ELR (cell line): ENCODE measurements at places on chromosomes 11 and 22.

GRCh38 chr11:25733777-25734176 lies 598.2 kb upstream of the ANO3 start:
- peak; percentile 25 for DNase-seq

DNA sequence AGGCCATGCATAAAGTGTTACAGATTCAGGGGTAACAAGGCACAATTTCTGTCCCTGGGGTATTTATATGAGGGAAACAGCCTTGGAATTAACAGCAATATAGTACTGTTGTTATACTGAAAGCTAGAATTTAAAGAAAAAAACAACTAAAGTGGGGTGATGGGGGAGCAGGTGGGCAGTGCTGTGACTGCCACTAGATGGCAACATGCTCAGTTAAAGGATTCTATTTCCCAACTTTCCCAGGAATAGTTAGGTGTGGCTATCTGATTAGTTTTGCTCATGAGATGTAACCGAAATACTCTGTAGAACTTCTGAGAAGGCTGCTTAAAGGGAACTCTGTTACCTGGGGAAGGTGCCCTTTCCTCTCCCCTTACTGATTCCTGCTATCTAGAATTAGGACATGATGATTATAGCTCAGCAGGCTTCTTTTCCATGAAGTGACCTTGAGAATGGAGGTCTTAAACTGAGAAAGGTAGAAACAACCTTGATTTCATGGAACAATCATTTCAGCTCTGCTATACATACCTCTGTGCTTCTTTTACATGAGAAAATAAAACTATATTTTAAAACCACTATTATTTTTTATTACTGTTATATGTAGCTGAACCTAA lies 102.6 kb downstream of the RELT start:
- peak; percentile 66 for DNase-seq

DNA sequence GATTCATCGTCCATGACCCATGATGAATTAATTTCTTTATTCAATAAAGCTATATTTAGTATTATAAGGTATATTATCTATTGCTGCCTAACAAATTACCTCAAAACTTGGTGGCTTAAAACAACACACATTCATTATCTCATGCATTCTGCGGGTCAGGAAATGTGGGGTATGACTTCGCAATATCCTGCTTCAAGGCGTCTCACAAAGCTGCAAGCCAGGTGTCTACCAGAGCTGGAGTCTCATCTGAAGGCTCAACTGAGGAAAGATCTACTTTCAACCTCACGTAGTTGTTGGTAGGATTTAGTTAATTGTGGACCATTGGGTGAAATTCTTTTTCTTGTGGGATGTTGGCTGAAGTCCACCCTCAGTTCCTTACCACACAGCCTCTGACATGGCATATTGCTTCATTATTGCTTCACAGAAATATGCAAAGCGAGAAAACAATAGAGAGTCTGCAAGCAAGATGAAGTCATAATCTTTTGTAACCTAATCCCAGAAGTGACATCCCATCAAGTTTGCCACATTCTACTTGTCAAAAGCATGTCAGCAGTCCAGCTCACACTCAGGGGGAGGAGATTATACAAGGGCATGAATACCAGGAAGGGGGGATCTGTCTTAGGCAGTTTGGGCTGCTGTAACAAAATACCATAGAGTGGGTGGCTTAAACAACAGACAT lies 45.1 kb downstream of the KREMEN1 start:
- DNase-seq = no peak

- DNase-seq = no peak
Observed at GRCh38 chr22:26486394-26486793, 2.7 kb downstream of the SRRD start.

GRCh38 chr11:69830086-69830485 lies 10.9 kb upstream of the FGF3 start:
- DNase-seq = no peak

- no peak for DNase-seq
Observed at GRCh38 chr11:73396985-73397384, 20.8 kb downstream of the RELT start.

GRCh38 chr11:43130616-43131015 lies 181.2 kb upstream of the API5 start:
- DNase-seq = no peak

DNA sequence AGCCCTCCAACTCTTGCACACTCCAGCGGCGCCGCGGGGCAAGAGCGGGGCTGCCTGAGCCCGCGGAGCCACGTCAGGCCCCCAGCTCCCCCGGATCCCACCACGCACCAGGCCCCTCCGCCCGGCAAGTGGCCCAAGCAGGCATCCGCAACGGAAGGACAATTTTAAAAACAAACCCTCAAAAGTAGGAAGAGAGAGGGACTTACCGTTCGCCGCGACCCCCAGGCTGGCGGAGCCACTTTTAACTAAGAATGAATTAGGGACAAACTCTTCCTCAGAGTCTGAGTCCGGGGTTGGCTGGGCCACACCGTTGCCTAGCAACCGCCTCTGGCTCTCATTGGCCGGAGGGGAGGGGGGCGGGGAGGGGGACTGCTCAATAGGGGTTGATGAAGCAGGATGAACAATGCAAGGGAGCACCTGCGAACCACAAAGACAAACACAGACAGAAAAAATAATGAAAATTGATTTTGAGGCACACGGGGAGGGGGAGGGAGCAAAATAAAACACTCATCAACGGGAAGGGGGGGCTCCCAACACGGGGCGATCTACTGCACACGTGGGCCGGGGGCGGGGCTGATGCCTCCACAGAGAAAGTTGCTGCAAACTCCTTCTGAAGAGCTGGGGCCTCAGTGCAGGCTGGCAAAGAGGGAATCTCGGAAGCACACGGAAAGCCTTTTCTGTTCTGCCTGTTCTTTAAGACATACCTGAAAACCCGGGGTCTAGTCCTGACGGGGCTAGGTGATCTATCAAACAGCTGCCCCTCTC lies 387.5 kb upstream of the NARS2 start:
- DNase-seq = peak; percentile 7

DNA sequence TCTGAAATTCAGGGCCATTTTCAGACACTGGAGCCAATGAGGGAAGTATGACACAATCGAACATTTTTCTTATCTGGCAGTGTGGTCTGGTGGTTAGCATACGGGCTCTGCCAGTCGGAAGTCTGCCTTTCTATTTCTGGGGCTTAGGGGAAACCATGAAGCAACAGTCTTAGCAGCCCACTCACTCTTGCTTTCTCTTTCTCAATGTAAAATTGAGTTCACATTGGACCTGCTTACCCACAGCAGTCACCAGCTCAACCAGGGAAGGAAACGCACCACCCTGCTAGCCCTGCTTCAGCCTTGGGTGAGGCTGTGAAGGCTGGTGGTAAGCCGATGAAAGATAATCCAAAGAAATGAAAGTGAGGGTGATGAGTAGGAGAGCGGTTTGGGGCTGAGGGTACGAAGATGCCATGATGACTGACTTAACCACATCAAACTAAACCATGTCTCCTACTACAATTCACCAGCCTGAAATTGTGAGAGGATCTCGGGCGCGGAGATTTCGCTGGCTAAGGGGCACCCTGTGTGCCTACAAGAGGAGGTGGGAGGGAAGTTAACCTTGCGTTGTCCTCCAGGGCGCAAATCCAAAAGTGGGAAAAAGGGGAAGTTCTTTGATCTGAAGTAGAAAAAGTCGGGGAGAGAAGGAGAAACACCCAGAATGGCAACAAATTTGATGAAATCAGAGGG lies 2.0 kb upstream of the LMO2 start:
- no peak for DNase-seq

- peak; percentile 70 for DNase-seq
Observed at GRCh38 chr22:31084811-31085492, 3.8 kb downstream of the SMTN start.

DNA sequence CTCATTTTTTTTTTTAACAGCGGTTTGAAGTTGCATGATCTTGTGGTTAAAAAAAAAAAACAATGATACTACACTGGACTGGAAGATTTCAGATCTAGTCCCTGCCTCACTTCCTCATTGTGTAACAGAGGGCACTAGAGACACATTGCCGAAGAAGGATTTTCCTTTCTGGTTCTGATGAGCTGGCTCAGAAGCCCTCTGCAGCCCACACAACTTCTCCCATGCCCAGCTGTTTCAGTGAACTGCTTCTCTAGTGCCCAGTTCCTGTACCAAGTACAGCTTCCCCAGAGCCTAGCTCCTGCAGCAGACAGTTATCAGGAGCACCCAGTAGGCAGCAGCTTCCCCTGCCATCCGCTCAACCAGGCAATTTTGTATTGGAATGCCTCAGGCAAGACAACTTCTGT lies 29.5 kb upstream of the ANO5 start:
- no peak for DNase-seq

DNA sequence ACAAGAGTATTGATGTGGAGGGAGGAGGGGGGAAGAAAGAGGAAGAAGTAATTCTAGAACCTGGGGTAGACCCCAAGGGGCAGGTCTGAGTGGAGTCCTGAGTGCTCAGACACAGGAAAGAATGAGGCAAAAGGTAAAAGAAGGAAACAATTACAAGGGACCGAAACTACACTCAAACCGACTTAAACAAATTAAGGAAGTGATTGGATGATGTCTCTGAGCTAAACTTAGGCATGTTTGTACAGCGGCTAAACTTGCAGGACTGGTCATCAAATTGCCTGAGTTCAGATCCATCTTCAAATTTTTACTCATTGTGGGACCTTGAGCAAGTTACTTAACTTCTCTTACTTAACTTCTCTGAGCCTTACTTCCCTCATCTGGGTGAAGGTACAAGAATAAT lies 86.3 kb upstream of the LRRC55 start:
- DNase-seq = no peak

DNA sequence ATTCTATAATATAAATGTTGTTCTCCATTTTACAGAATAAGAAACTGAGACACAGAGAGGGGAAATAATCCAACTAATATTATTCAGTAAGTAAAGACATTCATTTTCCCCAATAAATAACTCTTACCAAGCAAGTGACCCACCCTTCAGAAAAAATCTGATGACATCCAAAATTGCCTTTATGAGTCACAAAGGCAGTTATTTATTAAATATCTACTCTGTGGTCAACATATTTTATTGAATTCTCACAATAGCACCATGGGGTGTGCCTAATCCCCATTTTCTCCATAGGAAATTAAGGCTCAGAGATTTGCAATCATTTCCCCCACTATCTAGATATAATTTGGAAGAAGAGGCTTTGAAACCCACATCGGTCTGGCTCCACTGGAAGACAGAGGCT lies 161.5 kb upstream of the ISX start:
- DNase-seq = no peak

DNA sequence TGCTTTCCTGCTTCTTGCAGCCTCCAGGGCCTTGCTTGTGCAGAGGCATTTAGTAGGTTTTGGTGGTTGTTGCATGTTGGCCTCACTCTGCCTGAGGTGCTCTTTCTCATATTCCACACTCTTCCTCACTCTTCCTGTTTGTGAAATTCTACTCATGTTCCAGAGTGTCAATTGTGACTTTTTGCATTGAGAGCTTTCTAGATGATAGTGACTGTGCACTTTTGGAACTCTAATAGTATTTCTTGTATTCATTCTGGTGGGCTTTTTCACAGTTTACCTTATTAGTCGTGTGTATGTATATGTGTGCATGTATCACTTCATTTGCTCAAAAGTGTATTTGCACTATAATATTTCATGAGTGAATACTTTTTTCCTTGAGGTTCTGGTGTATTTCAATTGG lies 11.3 kb downstream of the HSD17B12 start:
- DNase-seq = no peak

- DNase-seq = no peak
Observed at GRCh38 chr11:559020-559620, 1.4 kb downstream of the LMNTD2 start.

GRCh38 chr11:100459811-100460210 lies 227.3 kb upstream of the ARHGAP42 start:
- no peak for DNase-seq

- DNase-seq = peak; percentile 83
Observed at GRCh38 chr22:31346255-31346732, at the start of gene PATZ1. TSS of gene PATZ1 (minus strand) at chr22:31346346. CDS start at chr22:31345602, 744 bp downstream.

DNA sequence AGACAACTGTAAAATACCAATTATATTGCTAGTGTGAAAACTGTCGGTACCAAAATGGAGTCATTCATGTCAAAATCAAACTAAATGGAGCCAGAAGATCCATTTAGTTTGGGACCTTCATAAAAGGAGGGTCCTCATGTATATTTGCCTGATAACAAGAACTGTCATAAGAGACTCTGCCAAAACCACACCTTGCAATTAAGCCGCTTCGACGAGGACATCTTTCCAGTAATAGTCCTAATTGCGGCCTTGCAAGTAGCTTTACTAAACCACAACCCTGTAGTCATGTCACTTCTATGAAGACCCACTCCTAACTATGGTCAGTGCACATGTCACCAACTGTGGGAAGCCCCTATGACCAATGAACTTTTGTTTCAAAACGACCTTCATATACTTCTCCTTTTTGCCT lies 9.4 kb downstream of the UBQLN3 start:
- no peak for DNase-seq

DNA sequence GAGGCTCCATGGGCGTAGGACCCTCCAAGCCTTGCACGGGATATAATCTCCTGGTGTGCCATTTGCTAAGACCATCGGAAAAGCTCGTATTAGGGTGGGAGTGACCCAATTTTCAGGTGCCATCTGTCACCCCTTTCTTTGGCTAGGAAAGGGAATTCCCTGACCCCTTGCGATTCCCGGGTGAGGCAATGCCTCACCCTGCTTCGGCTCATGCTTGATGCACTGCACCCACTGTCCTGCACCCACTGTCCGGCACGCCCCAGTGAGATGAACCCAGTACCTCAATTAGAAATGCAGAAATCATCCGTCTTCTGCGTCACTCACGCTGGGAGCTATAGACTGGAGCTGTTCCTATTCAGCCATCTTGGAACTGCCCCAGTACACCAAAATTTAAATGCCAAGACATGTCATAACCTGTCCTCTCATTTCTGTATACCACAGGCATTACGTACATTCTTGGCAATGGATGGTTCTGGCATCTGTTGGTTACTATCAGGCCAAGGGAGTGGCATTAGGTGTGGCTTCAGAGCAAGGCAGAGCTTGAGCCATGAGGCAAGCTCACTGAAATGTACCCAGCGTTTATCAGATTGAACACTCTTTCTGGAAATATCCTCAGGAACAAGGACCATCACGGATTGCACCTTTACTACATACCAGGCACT lies 95.4 kb upstream of the GALNT18 start:
- DNase-seq = no peak

DNA sequence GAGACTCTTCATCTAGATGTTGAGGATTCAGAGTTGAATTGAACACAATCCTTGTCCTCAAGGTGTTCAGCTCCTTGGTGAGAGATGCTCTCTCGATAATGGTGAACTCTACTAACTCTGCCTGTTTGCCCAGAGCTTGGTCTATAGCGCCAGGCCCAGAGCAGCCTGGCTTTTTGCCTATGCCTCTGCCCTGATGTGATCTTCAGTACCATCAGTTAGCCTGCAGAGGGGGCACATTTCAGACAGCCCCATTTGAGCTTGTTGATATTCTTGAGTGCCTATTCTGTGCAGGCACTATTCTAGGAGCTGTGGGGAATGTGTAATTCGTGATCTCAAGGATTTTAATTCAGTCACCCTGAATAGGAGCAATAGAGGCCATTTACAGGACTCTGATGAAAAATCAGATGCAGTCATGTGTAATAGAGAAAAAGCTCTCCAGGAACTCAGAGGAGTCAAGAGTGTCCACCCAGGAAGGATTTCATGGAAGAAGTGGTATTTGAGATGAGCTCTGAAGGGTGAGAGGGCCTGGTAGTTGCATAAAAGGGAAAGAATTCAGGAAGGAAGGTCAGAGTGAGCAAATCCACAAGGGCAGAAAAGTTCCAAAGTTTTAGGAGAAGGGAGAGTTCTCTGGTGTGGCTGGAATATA lies 19.3 kb downstream of the GTPBP1 start:
- DNase-seq = peak; percentile 65
